Mucosa of descending colon (tissue), 3 donors: ENCODE measurements at places on chromosomes 7 and 10. TPM values are rescaled to one million over a fixed set of nuclear protein-coding genes. Genes with fewer than 3 reads are reported as not detected.

- no peak for DNase-seq
These were observed 47.4 kb downstream of the SGMS1 start for GRCh38 chr10:50576245-50576815.

- no peak for DNase-seq
These were observed 161.7 kb downstream of the FAM107B start for GRCh38 chr10:14612873-14613587.

DNA sequence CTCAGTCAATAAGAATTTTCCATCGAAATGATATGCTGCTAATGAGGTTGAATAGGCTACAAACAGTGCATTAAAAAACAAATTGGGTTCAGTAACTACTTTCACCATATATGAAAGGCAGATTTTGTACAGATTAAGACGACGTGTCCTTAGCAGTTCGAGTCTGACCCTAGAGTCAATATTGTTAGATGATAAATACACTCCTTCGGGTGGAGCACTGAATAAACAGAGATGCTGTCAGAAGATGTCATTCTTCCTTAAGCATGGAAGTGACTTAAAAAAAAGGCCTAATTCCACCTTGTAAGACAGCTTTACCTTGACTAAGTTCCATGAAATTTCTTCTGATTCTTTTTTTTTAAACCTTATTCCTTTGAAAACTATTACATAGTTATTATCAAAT lies 5.8 kb upstream of the AGR2 start:
- no peak for DNase-seq

DNA sequence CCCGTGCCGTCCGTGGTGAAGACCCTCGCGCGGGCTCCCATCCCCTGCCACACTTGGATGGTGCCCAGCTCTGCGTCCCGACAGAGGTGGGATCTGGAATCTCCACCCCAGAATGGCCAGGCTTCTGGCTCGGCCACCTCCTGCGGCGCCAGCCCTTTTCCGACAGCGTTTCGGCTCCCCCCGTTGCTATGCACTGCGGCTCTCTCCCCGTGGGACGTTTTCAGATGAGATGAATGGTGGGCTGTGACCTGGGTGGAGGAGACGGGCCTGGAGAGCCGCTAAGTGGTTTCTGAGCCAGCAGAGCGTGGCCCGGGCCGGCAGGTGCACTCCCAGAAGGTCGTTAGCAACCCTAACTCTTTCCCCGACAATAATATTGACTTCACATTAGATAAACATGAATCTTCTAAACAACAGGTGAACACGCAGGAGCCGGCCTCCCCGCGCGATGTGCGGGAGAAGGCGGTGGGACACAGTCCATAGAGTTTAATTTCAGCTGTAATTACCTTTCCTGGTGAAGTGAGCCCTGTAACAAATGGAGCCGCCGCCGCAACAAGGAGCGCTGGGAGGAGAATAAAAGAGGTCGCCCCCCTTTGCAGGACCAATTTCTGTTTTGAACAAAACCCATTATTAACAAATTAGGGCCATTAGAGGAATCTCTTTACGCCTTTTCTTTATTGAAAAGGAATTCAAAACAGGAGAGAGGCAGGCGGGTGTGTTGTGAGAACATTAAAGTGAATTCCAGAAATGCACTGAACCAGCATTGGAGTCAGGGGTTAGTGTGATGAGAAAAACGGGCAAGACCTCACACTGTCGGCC lies 294.3 kb upstream of the PFKP start:
- no peak for DNase-seq

GRCh38 chr10:110852255-110852896 lies 19.4 kb upstream of the PDCD4 start:
- no peak for DNase-seq

GRCh38 chr10:21953585-21954057 lies 49.9 kb downstream of the DNAJC1 start:
- DNase-seq: no peak

GRCh38 chr10:1233031-1233430 lies 176.8 kb downstream of the WDR37 start:
- no peak for DNase-seq

DNA sequence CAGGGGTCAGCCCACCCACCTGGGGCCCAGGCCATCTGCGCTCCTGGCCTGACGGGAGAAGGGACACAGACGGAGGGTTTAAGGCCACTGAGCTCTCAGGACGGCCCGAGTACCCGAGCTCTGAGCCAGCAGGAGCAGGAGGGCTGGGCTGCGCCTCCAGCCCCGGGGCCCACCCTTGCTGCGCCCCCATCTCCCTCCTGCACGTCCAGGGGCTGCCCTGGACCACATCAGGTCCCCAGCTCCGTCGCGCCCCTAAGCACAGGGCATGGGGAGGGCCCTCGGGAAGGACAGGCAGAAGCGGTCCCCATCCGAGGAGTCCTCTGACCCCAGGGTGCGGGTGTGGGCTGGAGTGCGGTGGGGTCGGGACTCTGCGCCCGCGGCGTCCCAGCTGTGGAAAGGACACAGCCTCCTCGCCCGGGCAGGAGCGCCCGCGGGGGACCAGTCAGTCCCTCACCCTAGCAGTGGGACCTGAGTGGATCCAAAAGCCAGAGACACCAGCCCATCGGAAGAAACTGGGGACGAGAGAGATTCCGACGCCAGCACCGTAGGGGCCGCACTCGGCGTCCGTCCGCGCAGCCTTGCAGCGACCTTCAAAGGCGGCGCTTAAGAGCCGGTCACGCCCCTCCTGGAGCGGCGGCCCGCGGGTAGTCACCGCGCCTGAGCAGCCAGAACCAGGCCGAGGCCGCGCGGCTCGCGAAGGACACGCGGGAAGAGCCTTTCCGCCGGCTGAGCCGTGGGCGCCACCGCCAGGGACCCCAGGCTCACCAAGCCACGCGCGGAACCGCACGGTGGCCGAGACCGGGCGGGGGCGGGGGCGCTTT lies 15.9 kb downstream of the CAMK2B start:
- DNase-seq: peak; percentile 51

GRCh38 chr10:79494871-79495705 lies 17.2 kb upstream of the EIF5AL1 start:
- no peak for DNase-seq

- no peak for DNase-seq
These were observed 18.8 kb downstream of the CDC123 start for GRCh38 chr10:12214763-12215218.

DNA sequence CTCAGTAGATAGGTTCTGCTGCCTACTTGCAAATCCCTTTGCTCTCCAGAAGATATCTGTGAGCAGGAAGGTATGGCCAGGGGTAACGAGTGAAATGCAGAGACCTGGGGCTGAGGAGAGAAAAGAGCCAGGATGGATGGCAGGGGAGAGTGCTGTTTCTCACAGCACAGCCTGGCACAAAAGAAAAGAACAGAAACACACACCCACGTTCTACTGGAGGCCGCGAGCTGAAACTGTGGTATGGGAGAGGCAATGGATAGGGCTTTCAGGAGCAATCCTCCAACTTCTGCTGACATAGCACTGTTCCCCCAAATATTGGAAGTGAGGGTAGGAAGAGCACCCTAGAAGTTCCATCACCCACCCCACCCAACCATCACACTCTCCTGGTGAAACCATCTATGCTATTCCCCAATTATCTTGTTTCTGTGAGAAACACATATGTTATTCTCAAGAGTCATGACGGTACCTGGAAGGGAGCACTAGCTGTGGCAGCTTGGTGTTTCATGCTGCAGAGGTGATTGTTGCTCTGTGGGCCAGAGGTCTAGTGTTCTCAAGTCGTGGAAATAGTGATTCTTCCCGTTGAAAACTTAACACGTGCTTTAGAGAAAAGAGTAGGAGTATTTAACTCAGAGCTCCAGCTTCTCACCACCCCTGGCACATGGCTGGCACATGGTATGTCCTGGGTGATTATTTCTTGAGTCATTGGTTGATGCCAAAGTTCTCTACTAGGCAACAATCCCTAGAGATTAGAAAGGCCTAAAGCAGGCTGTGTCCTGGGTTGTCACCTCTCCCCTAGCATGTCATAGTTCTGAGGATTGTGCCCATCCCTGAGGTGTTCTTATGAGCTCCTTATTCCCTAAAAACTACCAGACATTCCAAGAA lies 198.3 kb downstream of the PLXNA4 start:
- DNase-seq: no peak

DNA sequence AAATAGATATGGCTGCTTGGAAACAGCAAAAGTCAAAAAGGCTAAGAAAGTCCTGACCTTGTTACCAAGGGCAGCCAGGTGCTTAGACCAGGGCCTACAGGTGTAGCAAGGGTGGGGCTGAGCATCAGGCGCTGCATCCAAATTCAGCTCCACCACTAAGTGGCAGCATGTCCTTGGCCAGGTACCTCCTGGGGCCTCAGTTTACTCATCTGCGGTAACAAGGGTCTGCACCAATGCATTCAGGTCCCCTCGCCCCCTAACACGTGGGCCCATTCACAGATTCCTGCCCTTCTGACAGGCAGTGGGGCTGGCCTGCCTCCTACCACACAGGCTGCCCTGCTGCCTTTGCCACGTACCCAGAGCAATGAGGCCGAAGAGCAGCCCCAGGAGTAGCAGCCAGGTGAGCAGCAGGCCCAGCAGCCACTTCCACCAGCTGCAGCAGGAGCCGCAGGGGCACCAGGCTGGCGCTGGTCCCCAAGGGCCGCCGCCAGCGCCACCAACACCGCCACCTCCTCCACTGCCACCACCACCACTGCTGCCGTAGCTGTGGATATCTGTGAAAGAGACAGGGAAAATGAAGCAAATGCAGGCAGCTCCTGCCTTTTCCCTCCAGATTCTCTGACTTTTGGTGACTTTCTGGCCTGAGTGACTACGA lies 28.9 kb downstream of the COL17A1 start:
- DNase-seq: no peak

- DNase-seq: peak; percentile 53
These were observed 18.7 kb upstream of the ARHGAP12 start for GRCh38 chr10:31947144-31947926.

DNA sequence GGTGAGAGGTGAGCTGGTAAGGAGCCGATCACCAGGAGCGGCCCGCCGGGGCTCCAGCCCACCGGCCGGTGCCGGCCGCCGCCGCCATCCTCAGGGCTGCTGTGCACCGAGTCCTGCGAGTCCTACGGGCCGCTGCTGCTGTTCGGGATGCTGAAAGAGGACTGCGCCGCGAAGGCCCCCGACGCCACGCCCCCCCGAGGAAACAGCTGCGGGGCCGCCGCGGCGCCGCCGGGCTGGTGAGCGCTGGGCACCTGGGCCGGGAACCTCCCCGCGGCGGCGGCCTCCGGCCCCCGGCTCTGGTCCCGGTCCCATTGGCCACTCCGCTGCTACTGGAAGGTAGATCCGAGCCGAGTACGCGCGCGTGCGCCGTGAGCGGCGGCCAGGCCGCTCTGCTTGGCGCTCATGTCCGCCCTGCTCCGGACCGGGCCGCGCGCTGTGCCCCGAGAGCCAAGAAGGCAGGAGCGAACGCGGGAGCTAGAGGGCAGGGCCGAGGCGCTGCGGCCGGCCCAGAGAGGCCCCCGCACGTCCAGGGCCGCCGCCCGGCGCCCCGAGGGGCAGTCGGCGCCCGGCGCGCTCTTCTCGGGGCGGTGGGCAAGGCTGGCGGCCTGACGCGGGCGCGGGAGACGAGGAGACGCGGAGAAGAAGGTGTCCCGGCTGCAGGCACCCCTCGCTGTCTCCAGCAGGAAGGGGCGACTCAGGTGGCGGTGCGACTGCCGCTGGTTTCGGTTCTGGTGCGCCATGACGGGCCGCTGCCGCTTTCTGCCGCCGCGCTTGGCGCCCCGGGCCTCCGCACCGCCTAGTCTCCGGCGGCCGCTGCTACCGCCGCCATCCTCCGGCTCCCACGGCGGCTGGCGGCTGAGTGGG lies 121.3 kb upstream of the WIPF3 start:
- peak; percentile 77 for DNase-seq

DNA sequence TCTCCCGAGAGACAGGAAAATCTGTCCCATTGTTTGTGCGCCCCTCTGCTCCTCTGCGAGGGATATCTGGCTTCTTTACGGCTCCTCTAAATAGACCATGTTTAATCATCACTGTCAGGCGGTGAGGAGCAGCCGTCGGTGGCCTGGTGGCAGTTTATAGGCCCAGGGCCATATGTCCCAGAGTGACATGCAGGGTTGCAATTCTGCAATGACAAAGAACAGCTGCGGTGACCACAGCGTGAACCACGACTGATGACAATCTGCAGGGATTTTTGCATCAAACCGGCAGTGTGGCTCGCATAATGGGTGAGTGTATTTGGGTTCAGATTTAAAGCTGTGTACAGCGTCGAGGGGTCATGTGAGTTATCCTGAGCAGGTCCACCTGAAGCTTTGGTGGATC lies 41.5 kb downstream of the GATA3 start:
- no peak for DNase-seq

DNA sequence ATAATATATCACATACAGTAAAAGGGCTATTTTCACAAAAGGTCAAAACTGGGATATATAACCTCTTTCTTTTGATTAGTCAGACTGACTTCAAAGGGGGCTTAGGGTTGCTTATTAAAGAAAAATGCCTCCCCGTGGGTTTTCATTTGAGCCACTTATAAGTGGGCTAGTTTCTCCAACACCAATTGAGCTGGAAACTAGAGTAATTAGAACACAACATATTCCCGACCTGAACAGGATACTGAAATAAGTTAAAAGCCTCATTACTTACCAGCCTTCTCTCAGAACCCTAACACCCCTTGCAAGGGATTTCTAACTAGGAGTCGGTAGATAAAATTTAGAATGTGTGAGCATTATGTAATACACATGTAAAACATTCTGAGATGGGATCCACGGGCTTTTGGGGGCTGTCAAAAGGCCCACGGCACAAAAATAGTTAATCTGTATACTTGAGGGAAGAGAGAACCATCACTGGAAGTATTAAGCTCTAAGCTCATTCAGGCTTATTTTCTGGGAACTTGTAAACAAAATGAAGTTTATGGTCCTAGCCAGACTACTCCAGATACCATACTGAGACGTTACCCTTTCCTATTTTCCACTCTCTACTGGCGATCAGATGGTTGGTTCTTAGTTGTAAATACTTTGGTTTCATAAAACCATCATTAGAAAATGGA lies 29.3 kb upstream of the KMT2E start:
- DNase-seq: no peak

- no peak for DNase-seq
These were observed 209.0 kb downstream of the MAGI2 start for GRCh38 chr7:79244482-79244881.

DNA sequence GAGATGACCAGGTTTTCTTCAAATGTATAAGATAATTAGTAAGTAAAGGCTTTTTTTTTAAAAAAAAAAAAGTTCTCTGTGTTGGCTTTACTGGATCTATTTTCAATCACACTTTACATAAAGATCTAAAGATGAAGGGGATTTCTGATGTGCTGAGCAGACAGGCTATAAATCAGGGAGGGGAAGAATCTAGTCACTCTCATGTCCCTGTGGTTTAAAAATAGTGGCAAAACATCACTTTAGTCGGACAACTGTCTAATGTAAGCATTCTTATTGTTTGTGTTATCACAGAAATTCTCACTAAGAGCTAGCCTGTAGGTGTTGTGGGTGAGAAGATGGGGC lies 132.7 kb downstream of the ICA1 start:
- no peak for DNase-seq

EPO gene
- total RNA-seq: not detected

HOXA5 gene
- total RNA-seq: 26.6 TPM

MCM10 gene
- total RNA-seq: 1.6 TPM

SAMD9 gene
- 33.1 TPM for total RNA-seq

KCNH2 gene
- total RNA-seq: 5.3 TPM

VSTM4 gene
- total RNA-seq: 2.2 TPM

ABCB4 gene
- 1.2 TPM for total RNA-seq

DPYSL4 gene
- total RNA-seq: 0.46 TPM

KIAA1217 gene
- 94.5 TPM for total RNA-seq
